Gastrocnemius medialis (tissue), 4 donors: ENCODE measurements at places on chromosomes 3 and 15. TPM values are rescaled to one million over a fixed set of nuclear protein-coding genes. Genes with fewer than 3 reads are reported as not detected.

NR1I2 gene
- 0.18 TPM for total RNA-seq

MOBP gene
- total RNA-seq, result not detected

- no peak for DNase-seq
Observed at GRCh38 chr15:61049934-61050333, 179.2 kb downstream of the RORA start.

GRCh38 chr3:57949785-57950615 lies 58.2 kb upstream of the FLNB start:
- peak; percentile 33 for DNase-seq
